ENCODE measurements at places on chromosomes 5 and 9. TPM values are rescaled to one million over a fixed set of nuclear protein-coding genes. Genes with fewer than 3 reads are reported as not detected.

The CRB2 gene
- not detected for total RNA-seq

The SSBP2 gene
- total RNA-seq = 13.0 TPM

The FCN2 gene
- not detected for total RNA-seq

The SLC25A51 gene
- total RNA-seq = 25.8 TPM

The GRIN1 gene
- not detected for total RNA-seq
